ENCODE measurements at places on chromosomes 16 and 17. TPM values are rescaled to one million over a fixed set of nuclear protein-coding genes. Genes with fewer than 3 reads are reported as not detected.

CCL3 gene
- total RNA-seq = 0.63 TPM

KRT33B gene
- not detected for total RNA-seq

EPX gene
- total RNA-seq = 0.22 TPM

LRRC46 gene
- total RNA-seq = 0.73 TPM

KCNH6 gene
- total RNA-seq = not detected

- H3K36me3 ChIP-seq = no peaks in the 10 kb centered on the region
- no peak overlapping the region for H3K4me3 ChIP-seq
- H3K27me3 ChIP-seq = peaks cover 50% of the 10 kb centered on the region
- H3K27ac ChIP-seq = no peak overlapping the region
- H3K4me1 ChIP-seq = peaks cover 13% of the 10 kb centered on the region
Measured at GRCh38 chr16:20611350-20611902, 35.3 kb upstream of the ACSM2B start.

GRCh38 chr16:82229800-82230619, 60.0 kb upstream of the MPHOSPH6 start:
- no peak overlapping the region for H3K27ac ChIP-seq
- H3K4me1 ChIP-seq = no peaks in the 10 kb centered on the region
- peak; percentile 70 for DNase-seq
- H3K27me3 ChIP-seq = no peaks in the 10 kb centered on the region
- no peak overlapping the region for H3K4me3 ChIP-seq

DNA sequence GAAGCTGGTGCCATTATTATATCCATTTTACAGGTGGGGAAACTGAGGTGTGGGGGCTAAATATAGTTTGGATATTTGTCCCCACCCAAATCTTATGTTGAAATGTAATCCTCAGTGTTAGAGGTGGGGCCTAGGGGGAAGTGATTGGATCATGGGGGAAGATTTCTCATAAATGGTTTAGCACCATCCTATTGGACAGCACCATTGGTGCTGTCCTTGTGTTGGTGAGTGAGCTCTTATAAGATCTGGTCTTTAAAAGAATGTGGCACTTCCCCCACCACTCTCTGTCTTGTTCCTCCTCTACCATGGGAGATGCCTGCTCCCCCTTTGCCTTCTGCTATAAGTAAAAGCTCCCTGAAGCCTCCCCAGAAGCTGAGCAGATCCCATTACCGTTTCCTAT, 119.8 kb upstream of the SEC14L1 start:
- H3K4me1 ChIP-seq = no peaks in the 10 kb centered on the region
- no peak overlapping the region for H3K27ac ChIP-seq
- H3K27me3 ChIP-seq = peaks cover 12% of the 10 kb centered on the region
- H3K4me3 ChIP-seq = no peak overlapping the region
- H3K36me3 ChIP-seq = no peaks in the 10 kb centered on the region

- H3K36me3 ChIP-seq = peaks cover 57% of the 10 kb centered on the region
- no peak overlapping the region for H3K27ac ChIP-seq
- H3K4me3 ChIP-seq = no peak overlapping the region
Measured at GRCh38 chr17:35103271-35103670, 16.4 kb downstream of the RAD51D start.

GRCh38 chr17:20074489-20074888, 65.3 kb downstream of the SPECC1 start:
- H3K27ac ChIP-seq = no peak overlapping the region
- H3K36me3 ChIP-seq = no peaks in the 10 kb centered on the region
- no peak for DNase-seq
- peaks cover 21% of the 10 kb centered on the region for H3K4me1 ChIP-seq

GRCh38 chr16:68215302-68215701, 20.6 kb downstream of the ESRP2 start:
- peaks cover 8% of the 10 kb centered on the region for H3K4me1 ChIP-seq
- no peak overlapping the region for H3K4me3 ChIP-seq
- peaks cover 46% of the 10 kb centered on the region for H3K36me3 ChIP-seq
- no peak for DNase-seq

DNA sequence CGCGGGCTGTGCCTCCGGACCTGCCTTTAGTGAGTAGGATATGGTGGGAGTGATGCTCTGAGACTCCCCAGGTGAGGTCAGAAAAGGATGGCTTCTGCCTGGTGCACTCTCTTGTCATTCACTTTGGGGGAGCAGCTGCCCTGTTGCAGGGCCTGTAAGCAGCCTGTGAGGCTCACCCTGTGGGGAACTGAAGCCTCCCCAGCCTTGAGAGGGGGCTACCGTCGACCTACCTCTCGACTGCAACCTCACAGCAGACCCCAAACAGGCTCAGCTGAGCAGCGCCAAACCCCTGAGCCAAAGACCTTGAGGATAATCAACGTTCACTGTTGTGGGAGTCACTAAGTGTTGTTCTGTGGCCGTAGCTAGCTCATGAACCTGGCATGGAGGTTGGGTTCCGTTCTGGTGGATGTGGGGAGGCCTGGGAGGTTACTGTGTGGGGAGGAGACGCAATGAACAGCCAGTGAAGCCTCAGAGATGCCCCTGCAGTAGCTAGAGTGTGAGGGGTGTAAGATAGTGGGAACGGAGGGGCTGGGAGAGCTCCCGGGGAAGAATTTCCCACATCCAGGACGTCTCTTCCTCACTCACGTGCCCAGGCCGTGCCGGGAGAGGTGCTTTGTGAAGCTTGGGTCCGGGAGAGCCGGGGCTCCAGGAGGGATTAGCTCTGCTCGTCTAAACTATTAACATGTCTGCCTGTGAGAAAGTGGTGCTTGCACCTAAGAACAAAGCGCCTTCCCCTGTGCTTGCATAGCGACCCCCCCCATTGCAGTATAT, 38.8 kb downstream of the METRNL start:
- no peak for DNase-seq
- no peaks in the 10 kb centered on the region for H3K36me3 ChIP-seq
- H3K27ac ChIP-seq = no peak overlapping the region
- peaks cover 40% of the 10 kb centered on the region for H3K4me1 ChIP-seq
- H3K4me3 ChIP-seq = no peak overlapping the region
- H3K27me3 ChIP-seq = peaks cover 61% of the 10 kb centered on the region

GRCh38 chr17:14901376-14901775, 363.8 kb downstream of the PMP22 start:
- H3K27ac ChIP-seq = no peak overlapping the region
- H3K27me3 ChIP-seq = no peaks in the 10 kb centered on the region
- H3K36me3 ChIP-seq = no peaks in the 10 kb centered on the region
- no peaks in the 10 kb centered on the region for H3K4me1 ChIP-seq

GRCh38 chr16:79885320-79885719, 284.8 kb upstream of the MAF start:
- peaks cover 14% of the 10 kb centered on the region for H3K4me1 ChIP-seq
- no peaks in the 10 kb centered on the region for H3K36me3 ChIP-seq
- DNase-seq = no peak
- no peak overlapping the region for H3K4me3 ChIP-seq

DNA sequence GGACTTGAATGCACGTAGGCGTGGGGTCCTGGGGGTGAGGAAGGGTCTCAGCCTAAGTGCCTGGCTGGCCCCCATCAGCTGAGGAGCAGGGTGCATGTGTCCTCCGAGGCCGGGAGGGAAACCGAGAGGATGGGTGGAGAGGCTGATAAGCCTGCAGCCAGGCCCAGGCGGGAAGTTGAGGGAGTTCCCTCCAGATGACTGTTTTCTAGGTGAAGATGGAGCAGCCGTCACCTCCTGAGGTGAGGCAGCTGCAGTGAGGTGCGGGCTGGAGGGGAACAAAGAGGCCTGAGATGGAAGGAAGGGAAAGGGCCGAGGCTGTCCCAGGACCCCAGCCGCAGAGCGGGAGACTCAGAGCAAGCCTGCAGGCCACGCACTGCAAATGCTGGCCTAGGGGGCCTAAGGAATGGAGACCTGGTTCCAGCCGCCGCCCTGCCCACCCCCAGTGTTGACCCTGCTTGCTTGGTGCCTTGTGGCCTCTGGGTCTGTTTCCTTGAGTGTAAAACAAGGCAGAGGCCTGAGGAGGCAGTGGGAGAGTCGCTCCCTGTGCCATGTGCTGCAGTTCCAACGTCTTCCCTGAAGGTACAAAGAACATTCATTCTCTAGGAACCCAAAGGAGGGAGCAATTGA, 3.0 kb downstream of the PECAM1 start:
- no peaks in the 10 kb centered on the region for H3K36me3 ChIP-seq
- peak overlapping the region; percentile 38 for H3K27ac ChIP-seq
- peak; percentile 33 for DNase-seq
- H3K27me3 ChIP-seq = no peaks in the 10 kb centered on the region
- H3K4me1 ChIP-seq = peaks cover 57% of the 10 kb centered on the region
- H3K4me3 ChIP-seq = no peak overlapping the region

DNA sequence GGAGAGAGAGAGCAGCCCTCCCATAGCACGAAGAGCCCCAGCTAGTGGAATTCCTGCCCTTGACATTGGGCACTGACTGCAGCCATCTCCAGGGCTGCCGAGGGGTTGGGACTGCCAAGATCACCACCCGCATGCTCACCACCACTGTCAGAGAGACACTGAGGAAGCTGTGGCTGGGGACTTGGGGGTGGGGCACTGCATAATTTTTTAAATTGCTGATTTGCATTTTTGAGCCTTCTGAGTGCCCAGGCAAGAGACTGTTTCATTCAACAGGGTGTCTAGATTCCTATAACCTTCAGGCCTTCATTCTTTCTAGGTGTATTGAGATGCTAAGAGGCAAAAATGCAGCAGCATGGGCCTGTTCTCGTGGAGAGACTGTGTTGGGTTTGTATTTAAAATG, 9.0 kb upstream of the EPX start:
- no peak overlapping the region for H3K4me3 ChIP-seq
- H3K4me1 ChIP-seq = peaks cover 32% of the 10 kb centered on the region
- no peak overlapping the region for H3K27ac ChIP-seq
- H3K27me3 ChIP-seq = 0 out of 2 replicates have a peak, but pooled peaks cover 6% of the 10 kb centered on the region
- no peaks in the 10 kb centered on the region for H3K36me3 ChIP-seq

GRCh38 chr17:5068236-5068635, 10.0 kb upstream of the ZFP3 start:
- H3K4me3 ChIP-seq = no peak overlapping the region
- no peak for DNase-seq
- H3K27ac ChIP-seq = no peak overlapping the region
- H3K27me3 ChIP-seq = no peaks in the 10 kb centered on the region
- no peaks in the 10 kb centered on the region for H3K36me3 ChIP-seq

DNA sequence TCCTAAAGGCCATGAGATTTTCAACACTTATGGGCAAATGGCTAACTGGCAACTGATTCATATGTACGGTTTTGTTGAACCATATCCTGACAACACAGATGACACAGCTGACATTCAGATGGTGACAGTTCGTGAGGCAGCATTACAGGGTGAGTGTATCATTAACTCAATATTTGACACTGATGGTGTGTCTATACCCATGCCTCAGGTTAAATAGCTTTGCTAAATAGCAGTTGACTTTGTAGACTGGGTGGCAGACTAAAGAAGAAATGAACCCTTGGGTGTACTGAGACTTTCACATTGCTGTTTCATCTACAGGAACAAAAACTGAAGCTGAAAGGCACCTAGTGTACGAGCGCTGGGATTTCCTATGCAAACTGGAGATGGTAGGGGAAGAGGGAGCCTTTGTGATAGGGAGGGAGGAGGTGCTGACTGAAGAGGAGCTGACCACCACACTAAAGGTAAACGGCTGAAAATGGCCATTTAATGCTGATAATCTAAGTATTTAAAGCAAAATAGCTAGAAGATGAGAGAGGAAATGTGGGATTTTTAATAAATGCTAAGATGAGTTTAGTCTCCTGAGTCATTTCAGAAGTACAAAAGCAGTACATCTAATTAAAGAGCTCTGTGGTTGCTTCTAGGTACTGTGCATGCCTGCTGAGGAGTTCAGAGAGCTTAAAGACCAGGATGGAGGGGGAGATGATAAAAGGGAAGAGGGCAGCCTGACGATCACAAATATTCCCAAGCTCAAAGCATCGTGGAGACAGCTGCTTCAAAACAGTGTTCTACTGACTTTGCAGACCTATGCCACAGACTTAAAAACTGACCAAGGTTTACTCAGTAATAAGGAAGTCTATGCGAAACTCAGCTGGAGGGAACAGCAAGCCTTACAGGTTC, 3.0 kb downstream of the SETD6 start:
- H3K4me3 ChIP-seq = no peak overlapping the region
- peaks cover 71% of the 10 kb centered on the region for H3K36me3 ChIP-seq
- no peak overlapping the region for H3K27ac ChIP-seq
- H3K27me3 ChIP-seq = no peaks in the 10 kb centered on the region

GRCh38 chr16:70298988-70299938, at the start of gene DDX19B:
Gene DDX19B (plus strand): TSS chr16:70299186. CDS start chr16:70299298, 112 bp downstream.
- H3K4me1 ChIP-seq = no peaks in the 10 kb centered on the region
- peak; percentile 57 for DNase-seq
- H3K36me3 ChIP-seq = peaks cover 3% of the 10 kb centered on the region
- peak within 1 kb of the TSS; percentile 80 for H3K27ac ChIP-seq
- H3K4me3 ChIP-seq = peak within 1 kb of the TSS; percentile 65

GRCh38 chr16:65372171-65372570, 250.3 kb upstream of the CDH11 start:
- no peaks in the 10 kb centered on the region for H3K36me3 ChIP-seq
- no peaks in the 10 kb centered on the region for H3K4me1 ChIP-seq
- no peak for DNase-seq
- H3K27ac ChIP-seq = no peak overlapping the region
- no peak overlapping the region for H3K4me3 ChIP-seq

DNA sequence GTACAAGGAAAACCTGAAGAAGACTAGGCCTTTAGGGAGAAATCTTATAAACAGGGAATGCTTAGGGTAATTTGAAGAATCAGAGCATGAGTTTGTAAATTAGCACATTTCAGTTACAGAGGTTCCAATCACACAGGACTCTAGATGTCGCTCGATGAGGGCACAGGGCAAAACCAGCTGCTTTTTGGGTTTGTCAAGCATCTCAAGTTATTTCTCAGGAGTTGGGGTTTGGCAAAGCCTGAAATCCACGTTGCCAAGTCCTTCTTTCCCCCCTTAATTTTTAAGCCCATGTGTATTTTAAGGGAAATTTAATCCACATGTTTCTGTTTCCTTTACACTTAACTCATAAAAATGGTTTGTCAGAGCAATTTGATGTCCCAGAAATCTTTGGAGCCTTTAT, 146.9 kb downstream of the ANKFN1 start:
- H3K4me1 ChIP-seq = no peaks in the 10 kb centered on the region
- no peaks in the 10 kb centered on the region for H3K27me3 ChIP-seq
- no peak overlapping the region for H3K4me3 ChIP-seq
- DNase-seq = no peak
- H3K36me3 ChIP-seq = no peaks in the 10 kb centered on the region
- H3K27ac ChIP-seq = no peak overlapping the region

DNA sequence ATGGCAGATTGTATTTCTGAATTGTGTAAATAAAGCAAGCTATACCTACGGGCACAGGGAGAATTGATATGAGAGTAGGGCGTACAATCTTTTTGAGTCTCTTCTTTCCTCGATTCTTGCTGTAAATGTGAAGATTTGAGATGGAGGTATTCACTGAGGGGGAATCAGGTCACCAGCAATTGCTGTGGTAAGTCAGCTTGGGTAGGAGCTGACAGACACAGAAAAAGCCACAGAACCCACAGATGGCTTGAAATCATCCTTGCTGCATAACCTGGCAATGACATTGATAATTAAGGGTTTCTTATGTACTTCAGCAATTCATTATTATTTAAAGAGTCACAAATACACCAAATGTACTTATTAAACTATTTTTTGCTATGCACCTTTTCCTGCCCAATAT, 164.2 kb downstream of the CNTNAP4 start:
- DNase-seq = no peak
- no peaks in the 10 kb centered on the region for H3K27me3 ChIP-seq
- H3K4me1 ChIP-seq = no peaks in the 10 kb centered on the region
- no peak overlapping the region for H3K27ac ChIP-seq
- no peaks in the 10 kb centered on the region for H3K36me3 ChIP-seq
- no peak overlapping the region for H3K4me3 ChIP-seq

- no peaks in the 10 kb centered on the region for H3K27me3 ChIP-seq
- no peak overlapping the region for H3K27ac ChIP-seq
- peaks cover 36% of the 10 kb centered on the region for H3K4me1 ChIP-seq
- H3K4me3 ChIP-seq = no peak overlapping the region
- peaks cover 5% of the 10 kb centered on the region for H3K36me3 ChIP-seq
- no peak for DNase-seq
Measured at GRCh38 chr17:44355642-44356099, 8.0 kb downstream of the FAM171A2 start.

Data from K562 (cell line).